ENCODE measurements at places on chromosomes 7 and 10.

GRCh38 chr10:97445357-97445721 is 467 bp downstream of the EXOSC1 start:
- DNase-seq: no peak

- no peak for DNase-seq
Measured at GRCh38 chr7:142855756-142856564, 1.1 kb downstream of the EPHB6 start.

- DNase-seq: no peak
Measured at GRCh38 chr10:75102830-75103673, 8.4 kb upstream of the SAMD8 start.

DNA sequence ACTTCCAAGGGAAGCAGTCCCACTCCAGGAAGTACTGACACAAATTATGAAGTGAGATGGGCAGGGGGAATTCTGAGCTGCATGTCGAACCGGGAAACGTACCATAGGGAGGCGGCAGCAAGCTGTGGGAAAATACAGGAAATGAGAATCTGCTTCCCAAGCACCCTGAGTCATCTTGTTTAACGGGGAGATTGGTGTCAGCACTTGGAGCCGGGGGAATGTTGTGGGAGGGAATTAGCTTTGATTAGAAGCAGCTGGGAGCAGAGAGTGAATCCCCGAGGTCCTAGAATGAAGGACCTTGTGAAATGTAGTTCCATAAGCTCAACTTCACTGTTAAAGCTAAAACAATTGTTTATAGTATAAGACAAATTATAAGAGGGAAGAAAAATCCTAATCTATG is 141.4 kb upstream of the PRKCQ start:
- no peak for DNase-seq

DNA sequence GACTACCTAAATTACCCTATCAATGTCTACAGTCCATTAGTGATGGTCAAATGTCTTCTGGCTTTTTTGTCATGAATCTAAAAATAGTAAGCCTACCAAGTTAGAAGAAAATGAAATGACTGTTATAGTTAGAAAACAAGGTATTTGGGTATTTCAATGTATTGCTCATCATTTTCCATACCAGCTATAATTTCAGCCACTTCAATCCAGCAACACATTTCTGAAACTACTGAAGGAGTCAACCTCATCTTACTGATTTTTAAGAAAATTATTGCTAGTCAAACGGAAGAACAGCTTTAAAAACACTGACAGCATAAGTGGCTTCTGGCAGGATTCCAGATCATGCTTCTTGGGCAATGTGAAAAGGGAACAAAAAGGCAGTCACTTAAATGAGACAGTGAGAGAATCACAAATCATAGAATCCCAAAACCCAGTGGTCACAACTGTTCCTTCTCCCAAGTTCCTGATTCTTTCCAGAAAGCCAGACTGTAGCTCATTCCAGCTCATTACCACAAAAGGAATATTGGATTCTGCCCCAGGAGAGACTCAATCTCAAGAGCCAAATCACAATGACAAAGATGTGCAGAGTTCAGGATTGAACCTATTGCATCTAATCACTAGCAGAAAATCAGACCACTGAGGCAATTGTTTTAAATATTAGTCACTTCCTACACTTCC is 61.2 kb upstream of the LRRN3 start:
- no peak for DNase-seq

- DNase-seq: no peak
Measured at GRCh38 chr7:150567871-150568301, 696 bp downstream of the GIMAP4 start.

GRCh38 chr7:81404669-81405068 is 365.2 kb downstream of the HGF start:
- no peak for DNase-seq

DNA sequence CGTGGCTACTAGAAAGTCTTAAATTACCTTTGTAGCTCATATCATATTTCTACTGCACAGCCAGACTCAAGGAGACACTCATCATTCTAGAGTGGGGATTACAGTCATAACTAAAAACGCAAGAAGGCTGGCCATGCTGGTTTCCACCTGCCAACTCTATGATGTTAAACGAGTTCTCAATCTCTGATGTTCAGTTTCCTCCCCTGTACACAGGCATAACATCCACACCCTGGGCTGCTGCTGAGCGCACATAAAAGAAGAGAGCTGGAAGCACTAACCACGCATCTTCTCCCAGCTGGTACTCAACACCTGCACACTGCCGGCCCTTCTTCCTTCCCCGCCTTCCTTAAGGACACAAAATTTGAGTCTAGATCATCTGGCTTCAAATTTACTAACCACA is 60.5 kb downstream of the SORBS1 start:
- no peak for DNase-seq

DNA sequence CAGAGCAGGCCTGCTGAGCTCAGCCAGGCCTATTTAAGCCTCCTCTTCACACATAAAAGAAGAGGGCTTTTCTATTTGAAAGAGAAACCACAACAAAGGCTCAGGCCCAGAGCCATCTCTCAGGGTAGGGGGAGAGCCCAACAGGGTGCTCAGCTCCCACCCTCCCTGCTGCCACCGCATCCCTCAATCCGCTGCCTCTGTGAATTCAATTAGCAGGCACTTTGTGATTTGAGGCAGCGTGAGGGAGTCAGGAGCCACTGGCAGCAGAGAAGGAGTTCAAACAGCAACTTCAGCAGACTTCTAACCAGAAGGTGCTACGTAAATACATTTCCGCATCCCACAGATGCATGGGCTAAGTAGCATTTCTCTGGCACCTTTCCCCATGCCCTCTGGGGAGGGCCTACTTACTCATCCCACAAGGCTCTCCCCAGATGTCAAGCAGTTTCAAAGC is 45.2 kb downstream of the LRRC20 start:
- no peak for DNase-seq

GRCh38 chr7:138665249-138665648 is 35.9 kb downstream of the SVOPL start:
- DNase-seq: peak; percentile 66

DNA sequence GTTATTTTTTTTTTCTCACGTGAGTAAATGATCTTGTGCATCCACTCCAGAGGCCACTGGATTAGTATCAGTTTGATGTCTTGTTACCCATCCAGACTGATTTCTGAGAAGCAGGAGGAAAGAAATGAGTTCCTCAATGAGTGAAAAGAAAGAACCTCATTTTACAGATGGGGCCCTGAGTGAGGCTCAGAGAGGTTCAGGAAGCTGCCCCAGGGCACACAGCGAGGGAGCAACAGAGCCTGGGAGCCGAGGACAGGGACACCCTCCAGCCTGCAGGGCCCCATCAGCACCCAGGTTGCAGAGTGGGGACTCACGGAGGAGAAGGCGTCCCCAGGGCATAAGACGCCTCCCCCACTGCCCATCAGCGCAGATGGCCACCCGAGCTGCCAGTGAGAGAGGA is 30.9 kb upstream of the TNRC18 start:
- no peak for DNase-seq
